ENCODE measurements at places on chromosomes 5 and 9.
A peak's percentile ranks its signal among the peaks of the same experiment; 100 is the strongest.

GRCh38 chr5:167777746-167778145, 513.7 kb upstream of the WWC1 start:
- H3K4me3 ChIP-seq = no peak overlapping the region
- no peaks in the 10 kb centered on the region for H3K27me3 ChIP-seq
- H3K36me3 ChIP-seq = no peaks in the 10 kb centered on the region
- H3K27ac ChIP-seq = no peak overlapping the region
- no peaks in the 10 kb centered on the region for H3K4me1 ChIP-seq

GRCh38 chr5:178117923-178118701, 4.8 kb downstream of the N4BP3 start:
- no peak overlapping the region for H3K4me3 ChIP-seq
- H3K36me3 ChIP-seq = no peaks in the 10 kb centered on the region

GRCh38 chr5:14171046-14171445, 27.9 kb downstream of the TRIO start:
- H3K27ac ChIP-seq = no peak overlapping the region
- H3K4me1 ChIP-seq = no peaks in the 10 kb centered on the region
- no peaks in the 10 kb centered on the region for H3K36me3 ChIP-seq
- H3K27me3 ChIP-seq = no peaks in the 10 kb centered on the region

DNA sequence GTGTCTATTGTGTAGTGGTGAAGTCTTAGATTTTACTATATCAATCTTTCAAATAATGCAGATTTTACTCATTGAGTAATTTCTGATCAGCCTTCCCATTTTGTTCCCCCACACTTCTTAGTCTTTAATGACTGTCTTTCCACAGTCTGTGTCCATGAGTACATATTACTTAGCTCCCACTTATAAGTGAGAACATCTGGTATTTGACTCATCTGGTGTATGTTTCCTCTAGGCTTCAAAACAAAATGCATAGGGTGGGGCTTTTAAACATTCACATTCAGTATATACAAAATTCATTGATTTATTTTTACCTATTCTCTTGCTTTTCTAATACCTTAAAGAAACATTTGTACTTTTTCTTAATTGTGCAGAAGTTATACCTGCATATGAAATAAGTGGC, 513.0 kb downstream of the MTRR start:
- no peaks in the 10 kb centered on the region for H3K4me1 ChIP-seq
- H3K36me3 ChIP-seq = no peaks in the 10 kb centered on the region
- H3K4me3 ChIP-seq = no peak overlapping the region
- DNase-seq = no peak
- no peak overlapping the region for H3K27ac ChIP-seq

GRCh38 chr5:172453206-172453985, 929 bp downstream of the SH3PXD2B start:
- H3K27me3 ChIP-seq = no peaks in the 10 kb centered on the region
- H3K27ac ChIP-seq = no peak overlapping the region
- H3K36me3 ChIP-seq = no peaks in the 10 kb centered on the region
- H3K4me3 ChIP-seq = peak overlapping the region; percentile 20
- DNase-seq = no peak

- H3K27me3 ChIP-seq = no peaks in the 10 kb centered on the region
- H3K4me3 ChIP-seq = no peak overlapping the region
- peaks cover 27% of the 10 kb centered on the region for H3K36me3 ChIP-seq
- no peak for DNase-seq
- no peak overlapping the region for H3K27ac ChIP-seq
- no peaks in the 10 kb centered on the region for H3K4me1 ChIP-seq
These were observed 28.2 kb downstream of the MTRR start for GRCh38 chr5:7897014-7897600.

DNA sequence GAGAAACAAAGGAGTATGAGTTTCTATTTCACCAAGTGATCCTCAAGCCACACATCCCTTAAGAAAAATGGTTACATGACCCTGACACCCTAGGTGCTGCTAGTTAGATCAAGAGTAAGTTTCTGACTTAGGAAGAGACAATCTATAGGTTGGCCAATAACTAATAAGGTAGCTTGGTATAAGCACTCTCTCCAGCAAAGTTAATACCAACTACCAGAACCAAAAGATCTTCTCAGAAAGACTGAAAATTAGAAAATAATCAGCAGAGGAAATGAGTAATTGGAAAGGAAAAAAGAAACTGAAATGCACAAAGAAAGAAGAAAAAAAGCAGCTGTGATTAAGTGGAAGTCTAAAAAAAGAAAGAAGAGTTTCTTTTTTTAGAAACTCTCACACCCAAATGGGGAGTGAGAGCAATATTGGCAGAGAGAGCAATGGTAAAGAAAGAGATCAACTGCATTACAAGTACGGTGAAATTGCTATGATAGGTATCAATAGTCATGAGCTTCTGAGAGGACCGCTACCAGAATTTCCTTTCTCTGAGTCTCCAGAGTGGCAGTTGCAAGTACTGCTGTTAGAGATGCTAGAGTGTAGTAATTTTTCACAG, 195.5 kb downstream of the TMEM167A start:
- no peak overlapping the region for H3K4me3 ChIP-seq
- H3K36me3 ChIP-seq = no peaks in the 10 kb centered on the region
- H3K4me1 ChIP-seq = no peaks in the 10 kb centered on the region
- H3K27me3 ChIP-seq = no peaks in the 10 kb centered on the region
- DNase-seq = no peak
- H3K27ac ChIP-seq = no peak overlapping the region

DNA sequence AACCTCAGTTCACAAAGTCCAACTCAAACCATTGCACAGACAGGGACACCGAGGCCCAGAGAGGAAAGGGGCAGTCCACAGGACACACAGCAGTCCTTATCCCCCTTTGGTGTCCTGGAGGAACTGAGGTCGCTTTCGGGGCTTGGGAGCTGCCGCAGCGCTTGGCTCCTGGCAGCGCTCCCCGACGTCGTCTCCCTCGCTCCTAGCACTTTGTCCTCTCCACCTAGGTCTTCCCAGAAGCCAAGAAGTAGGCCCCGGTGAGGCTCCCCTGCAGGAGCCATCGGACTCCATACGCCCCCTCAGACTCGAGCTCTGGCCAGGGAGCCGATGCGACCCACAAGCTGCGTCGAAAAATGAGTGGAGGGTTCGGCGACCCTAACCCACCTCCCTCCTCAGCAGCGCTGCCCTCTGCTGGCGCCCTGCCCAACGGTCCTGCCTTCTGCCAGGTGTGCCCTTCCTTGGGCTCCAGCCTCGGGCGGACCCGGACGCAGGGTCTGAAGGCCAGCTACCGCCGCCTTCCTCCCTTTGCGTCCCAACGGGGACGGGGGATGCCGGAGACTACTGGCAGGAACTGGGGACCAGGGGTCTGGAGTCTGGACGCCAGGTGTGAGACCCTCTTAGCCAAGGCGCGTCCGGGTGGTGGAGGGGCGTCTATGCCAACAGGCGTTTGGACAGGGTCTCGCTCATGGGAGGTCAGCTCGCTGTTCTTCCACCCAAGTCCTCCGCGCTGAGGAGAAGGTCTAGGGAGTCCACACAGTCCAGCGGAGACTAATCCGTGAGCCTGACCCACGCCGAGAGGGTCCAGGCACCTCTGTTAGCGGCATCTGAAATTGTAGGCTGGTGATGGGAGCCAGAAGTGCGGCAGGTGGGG, 2.1 kb upstream of the PRDM12 start:
- H3K27ac ChIP-seq = no peak overlapping the region
- peak overlapping the region; percentile 24 for H3K4me3 ChIP-seq
- no peaks in the 10 kb centered on the region for H3K36me3 ChIP-seq
- peaks cover 3% of the 10 kb centered on the region for H3K27me3 ChIP-seq
- peaks cover 6% of the 10 kb centered on the region for H3K4me1 ChIP-seq
- DNase-seq = no peak

GRCh38 chr9:18703151-18703900, 229.4 kb downstream of the ADAMTSL1 start:
- no peak overlapping the region for H3K4me3 ChIP-seq
- no peak overlapping the region for H3K27ac ChIP-seq
- H3K36me3 ChIP-seq = no peaks in the 10 kb centered on the region
- no peak for DNase-seq
- H3K4me1 ChIP-seq = no peaks in the 10 kb centered on the region
- no peaks in the 10 kb centered on the region for H3K27me3 ChIP-seq

- H3K27ac ChIP-seq = peak overlapping the region; percentile 98
- peaks cover 48% of the 10 kb centered on the region for H3K4me1 ChIP-seq
- H3K36me3 ChIP-seq = peaks cover 16% of the 10 kb centered on the region
- DNase-seq = no peak
- peak overlapping the region; percentile 49 for H3K4me3 ChIP-seq
- no peaks in the 10 kb centered on the region for H3K27me3 ChIP-seq
These were observed 3.0 kb downstream of the TRMO start for GRCh38 chr9:97919217-97919813.

DNA sequence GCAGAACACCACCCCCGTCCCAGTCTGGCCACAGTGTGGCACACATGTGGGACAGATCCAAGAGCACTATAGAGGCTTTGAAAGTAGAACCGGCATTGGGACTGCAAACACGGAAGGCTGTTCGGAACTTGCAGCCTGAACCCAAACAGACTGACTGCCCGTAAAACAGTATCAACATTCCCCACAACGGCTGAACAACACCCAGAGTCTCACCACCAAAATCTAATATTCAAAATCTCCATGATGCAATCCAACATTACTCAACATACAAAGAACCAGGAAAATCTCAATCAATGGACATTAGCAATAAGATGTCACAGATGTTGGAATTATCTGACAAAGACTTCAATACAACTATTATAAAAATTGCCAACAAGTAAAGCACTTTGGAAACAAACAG, 82.3 kb downstream of the ROR2 start:
- no peaks in the 10 kb centered on the region for H3K36me3 ChIP-seq
- no peaks in the 10 kb centered on the region for H3K4me1 ChIP-seq
- no peaks in the 10 kb centered on the region for H3K27me3 ChIP-seq
- DNase-seq = no peak
- no peak overlapping the region for H3K27ac ChIP-seq
- no peak overlapping the region for H3K4me3 ChIP-seq

DNA sequence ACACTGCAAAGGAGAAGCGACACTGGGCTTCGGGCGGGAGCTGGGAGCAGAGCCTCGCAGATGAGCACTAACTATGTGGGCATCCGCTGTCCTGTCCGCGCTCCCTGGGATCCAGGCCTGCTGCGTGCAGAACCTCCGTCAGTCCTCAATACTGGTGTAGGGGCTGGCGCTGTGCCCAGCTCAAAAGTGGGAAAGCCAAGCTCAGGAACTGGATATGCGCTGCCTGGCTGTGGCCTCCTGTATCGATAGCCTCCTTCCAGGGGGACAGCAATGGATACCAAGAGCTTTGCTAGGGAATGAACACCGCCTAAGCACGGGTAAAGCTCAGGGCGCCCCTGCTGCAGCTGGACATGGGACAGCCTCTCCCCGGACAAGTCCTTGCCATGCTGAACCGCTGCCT, 270.4 kb downstream of the NSG2 start:
- no peaks in the 10 kb centered on the region for H3K4me1 ChIP-seq
- H3K27me3 ChIP-seq = no peaks in the 10 kb centered on the region
- no peak for DNase-seq
- no peak overlapping the region for H3K27ac ChIP-seq

DNA sequence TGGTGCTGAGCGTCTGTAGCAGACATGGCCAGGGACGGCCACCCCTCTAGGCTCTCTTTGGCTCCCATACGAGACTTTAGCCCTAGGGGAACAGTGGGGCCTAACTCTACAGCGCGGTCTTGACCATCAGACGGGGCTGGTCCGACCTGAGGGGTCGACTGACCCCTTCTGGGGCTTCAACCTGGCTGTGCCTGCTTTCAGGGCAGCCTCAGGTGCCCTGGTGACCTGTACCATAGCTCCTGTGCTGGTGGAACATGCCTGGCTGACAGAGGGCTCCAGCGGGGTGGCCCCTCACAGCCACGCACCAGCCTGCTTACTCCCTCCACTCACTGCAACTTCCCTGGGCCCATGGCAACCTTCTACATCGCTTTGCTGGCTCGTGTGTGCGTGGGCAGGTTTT, 423.4 kb upstream of the SEMA6A start:
- no peaks in the 10 kb centered on the region for H3K27me3 ChIP-seq
- H3K4me3 ChIP-seq = no peak overlapping the region
- no peak overlapping the region for H3K27ac ChIP-seq
- no peak for DNase-seq
- no peaks in the 10 kb centered on the region for H3K36me3 ChIP-seq

DNA sequence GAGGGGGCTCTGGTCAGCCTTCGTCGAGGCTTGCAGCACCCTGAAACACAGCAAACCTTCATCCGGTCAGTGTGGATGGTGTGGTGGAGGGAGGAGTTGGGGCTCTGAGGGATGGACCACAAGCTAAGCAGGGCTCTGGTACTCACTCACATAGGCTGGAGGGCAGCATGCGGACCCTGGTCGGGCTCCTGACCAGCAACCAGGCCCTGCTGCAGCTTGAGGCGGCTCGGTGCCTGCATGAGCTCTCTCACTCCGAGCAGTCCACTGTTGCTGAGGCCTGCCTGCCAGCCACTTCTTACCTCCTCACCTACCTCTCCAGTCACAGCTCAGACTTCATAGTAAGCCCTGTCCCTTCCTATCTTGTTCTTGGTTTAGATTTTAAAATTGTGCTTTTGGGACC, 2.5 kb downstream of the TMCO6 start:
- DNase-seq = no peak
- H3K4me1 ChIP-seq = peaks cover 12% of the 10 kb centered on the region
- no peak overlapping the region for H3K4me3 ChIP-seq
- no peaks in the 10 kb centered on the region for H3K36me3 ChIP-seq
- no peaks in the 10 kb centered on the region for H3K27me3 ChIP-seq
- H3K27ac ChIP-seq = no peak overlapping the region

DNA sequence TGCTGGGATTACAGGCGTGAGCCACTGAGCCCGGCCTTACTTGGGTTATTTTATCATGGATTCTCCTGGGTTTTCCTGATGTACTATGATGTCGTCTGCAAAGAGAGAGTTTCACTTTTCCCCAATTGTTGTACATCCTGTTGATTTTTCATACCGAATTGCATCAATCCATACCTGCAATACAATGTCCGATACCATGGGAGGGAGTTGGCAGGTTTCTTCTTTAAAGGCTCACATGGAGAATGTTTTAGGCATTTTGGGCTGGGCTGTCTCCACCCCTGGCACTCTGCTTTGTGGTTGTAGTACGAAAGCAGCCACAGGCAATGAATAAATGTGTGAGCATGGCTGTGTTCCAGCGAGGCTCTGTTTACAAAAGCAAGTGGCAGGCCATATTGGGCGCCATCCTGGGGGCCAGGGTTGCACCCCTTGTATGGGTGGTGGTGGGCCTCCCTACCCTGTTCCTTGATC, 35.1 kb upstream of the EXOC3 start:
- no peak overlapping the region for H3K27ac ChIP-seq
- no peaks in the 10 kb centered on the region for H3K27me3 ChIP-seq
- DNase-seq = no peak
- no peak overlapping the region for H3K4me3 ChIP-seq
- no peaks in the 10 kb centered on the region for H3K36me3 ChIP-seq

DNA sequence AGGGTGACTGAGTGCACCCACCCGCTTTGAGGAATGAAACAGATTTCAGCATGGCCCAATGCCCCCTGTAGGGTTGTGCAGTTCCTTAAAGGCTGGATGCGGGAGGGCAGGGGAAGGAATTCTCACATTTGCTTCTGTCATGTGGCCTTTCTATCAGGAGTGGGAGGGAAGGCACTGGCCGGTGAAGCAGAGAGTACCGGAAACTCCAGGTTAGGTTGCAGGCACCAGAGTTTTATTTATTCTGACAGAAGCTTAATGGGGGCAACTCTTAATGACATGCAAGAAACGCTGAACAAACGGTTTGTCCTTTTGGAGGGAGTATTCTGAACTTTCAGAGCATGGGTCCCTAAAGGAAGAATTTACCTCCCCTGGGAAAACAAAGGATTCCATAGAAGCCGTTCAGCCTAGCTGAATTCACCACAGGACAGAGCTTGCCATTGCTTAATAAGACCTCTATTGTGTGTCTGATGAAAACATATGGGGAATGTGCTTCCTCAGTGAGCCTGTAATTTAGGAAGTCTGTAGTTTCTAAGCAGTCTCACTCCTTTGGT, 44.1 kb upstream of the EQTN start:
- no peak overlapping the region for H3K4me3 ChIP-seq
- no peaks in the 10 kb centered on the region for H3K4me1 ChIP-seq
- H3K27me3 ChIP-seq = no peaks in the 10 kb centered on the region
- no peak for DNase-seq
